ENCODE measurements at places on chromosomes 3 and 15.

GRCh38 chr15:99085413-99086326 lies 19.2 kb upstream of the SYNM start:
- DNase-seq: no peak

DNA sequence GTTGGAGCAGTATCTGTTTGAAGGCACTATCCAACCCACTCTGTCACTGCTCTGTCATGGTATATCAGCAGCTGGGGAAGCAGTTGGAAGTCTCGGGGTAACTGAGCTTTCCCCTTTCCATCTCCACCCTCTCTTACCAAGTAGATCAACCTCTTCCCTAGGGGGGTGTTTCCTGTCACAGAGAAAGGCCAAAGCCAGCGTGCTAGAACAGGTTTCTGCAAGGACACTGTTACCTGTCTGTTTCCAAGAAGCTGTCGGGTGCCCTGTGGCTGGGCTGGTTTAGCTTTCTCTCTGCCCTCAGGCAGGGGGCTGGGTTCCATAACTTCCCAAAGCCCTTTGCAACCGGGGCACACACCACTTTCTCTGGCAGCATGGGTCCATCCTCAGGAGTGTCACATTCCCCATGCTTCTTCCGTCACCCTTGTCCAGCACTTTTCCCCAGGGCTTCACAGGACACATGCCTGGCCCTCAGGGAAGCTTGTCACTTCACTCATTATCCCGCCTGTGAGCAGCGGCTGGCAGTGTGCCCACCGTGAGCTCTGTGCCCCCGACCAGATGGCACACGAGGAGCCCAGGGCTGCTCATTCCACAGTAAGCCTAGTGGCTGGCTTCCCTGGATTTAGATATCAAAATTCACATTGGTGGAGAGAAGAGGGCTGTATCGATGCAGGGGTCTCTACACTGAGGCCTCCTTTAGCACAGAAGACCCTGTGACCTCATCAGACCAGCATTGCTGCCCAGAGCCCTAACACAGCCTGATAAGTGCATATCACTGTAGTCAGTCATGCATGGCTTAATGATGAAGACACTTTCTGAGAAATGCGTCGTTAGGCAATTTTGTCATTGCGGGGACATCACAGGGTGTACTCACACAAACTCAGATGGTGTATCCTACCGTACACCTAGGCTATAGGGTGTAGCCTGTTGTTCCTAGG lies 205.8 kb downstream of the SLCO3A1 start:
- no peak for DNase-seq

GRCh38 chr3:176964661-176965060 lies 232.6 kb downstream of the TBL1XR1 start:
- DNase-seq: no peak

GRCh38 chr3:121627622-121628021 lies 33.1 kb downstream of the HCLS1 start:
- DNase-seq: no peak

- no peak for DNase-seq
These were observed 38.5 kb downstream of the KLF13 start for GRCh38 chr15:31365032-31365654.

GRCh38 chr3:66261355-66261754 lies 40.6 kb downstream of the SLC25A26 start:
- DNase-seq: no peak

DNA sequence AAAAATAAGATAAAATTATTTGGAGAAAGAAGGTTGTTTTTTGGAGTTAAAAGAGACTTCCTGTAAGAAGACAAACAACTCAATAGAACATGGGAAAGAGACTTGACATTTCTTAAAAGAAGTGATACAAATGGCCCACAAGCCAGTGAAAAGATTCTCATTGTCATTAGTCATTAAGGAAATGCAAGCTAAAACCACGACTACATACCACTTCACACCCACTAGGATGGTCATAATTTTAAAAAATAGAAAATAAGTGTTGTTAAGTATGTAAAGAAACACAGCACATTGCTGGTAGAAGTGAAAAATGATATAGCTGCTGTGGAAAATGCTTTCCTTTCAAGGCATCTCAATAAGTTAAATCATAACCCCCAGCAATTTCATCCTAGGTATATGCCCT lies 44.4 kb upstream of the GK5 start:
- DNase-seq: no peak

GRCh38 chr15:31278061-31278445 lies 48.6 kb upstream of the KLF13 start:
- no peak for DNase-seq

DNA sequence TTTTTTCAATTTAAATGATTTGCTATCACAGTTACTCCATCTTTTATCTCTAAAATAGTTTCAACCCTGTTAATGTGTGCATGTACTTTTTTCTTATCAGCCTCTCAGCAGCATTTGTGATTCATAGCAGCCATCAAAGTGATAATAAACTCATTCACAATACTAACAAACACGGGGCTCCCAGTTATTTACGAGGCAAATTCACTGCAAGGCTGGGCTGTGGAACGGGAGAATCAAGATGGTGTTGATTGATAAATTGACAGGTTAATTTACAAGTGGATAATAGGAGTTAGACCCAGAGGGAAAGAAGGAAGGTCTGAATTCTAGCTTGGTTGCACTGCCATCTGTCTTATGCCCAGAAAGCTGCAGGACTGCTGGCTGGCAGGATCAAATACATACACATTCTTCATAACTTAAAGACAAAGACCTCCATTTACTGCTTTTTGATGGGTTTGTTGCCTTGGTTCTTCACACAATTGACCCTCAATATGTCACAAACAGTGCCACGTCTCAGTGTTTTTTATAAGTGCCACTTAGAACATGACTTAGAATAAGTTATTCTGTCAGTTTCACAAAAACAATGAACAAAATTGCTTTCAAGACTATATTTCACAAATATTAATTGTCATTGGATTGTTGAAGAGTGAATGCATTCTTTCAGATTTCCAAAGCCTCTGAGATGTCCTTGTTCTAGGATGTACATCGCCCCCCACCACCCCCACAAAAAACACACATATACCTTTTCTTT lies 562.8 kb downstream of the NR2F2 start:
- no peak for DNase-seq

DNA sequence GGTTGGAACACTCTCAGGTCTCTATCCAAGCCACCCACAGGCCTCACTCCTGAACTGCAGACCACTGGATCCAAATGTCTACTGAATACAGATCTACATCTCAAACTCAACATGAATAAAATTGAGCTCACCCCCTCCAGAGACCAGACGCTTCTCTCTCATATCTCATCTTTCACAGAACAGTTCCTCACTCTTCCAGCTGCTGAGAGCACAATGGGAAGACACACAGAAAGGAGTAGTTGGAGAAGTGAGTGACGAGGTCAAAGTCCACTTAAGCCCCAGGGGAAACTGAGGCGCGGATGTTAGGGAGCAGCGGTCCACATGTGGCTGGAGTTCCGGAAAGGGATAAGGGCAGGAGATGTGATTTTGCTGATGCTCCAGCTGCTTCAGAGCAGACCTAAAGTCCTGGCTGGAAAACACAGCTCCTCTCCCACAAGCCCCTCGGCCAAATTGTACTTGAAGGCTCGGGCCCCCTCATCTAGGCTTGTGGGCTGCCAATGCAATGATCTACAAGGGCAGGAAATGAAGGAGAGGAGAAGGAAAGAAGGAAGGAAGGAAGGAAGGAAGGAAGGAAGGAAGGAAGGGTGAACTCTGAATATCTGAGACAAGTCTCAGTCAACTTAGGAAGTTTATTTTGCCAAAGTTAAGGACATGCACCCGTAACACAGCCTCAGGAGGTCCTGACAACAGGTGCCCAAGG lies 211.2 kb upstream of the TLE3 start:
- no peak for DNase-seq

DNA sequence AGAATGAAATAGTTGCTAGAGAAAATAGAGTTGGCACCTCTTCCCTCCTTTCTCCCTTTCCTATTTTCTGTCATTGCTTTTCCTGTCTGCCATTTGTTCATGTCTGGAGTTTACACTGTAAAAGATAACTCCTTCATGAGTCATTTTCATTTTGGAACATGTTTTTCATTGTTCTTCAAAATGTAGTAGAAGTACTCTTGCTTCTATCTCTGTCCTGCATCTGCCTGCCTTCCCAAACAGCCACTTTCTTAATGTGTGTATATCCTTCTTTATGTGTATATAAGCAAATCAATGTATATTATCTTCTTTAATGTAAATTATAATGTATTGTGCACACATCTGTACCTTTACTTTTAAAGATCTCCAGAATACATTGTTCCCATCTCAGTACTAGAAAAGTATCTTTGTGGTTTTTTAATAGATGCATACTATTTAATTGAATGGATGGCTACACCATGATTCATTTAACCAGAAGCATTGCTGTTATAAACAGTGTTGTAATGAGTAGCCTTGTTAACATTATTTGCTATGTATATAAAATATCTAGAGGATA lies 41.1 kb downstream of the TSC22D2 start:
- DNase-seq: no peak

- no peak for DNase-seq
These were observed 167.0 kb upstream of the UBE2E2 start for GRCh38 chr3:23035927-23036640.

- no peak for DNase-seq
These were observed 102.0 kb downstream of the TBC1D2B start for GRCh38 chr15:77975332-77976094.

GRCh38 chr15:37109872-37110572 lies 9.7 kb upstream of the MEIS2 start:
- DNase-seq: no peak

DNA sequence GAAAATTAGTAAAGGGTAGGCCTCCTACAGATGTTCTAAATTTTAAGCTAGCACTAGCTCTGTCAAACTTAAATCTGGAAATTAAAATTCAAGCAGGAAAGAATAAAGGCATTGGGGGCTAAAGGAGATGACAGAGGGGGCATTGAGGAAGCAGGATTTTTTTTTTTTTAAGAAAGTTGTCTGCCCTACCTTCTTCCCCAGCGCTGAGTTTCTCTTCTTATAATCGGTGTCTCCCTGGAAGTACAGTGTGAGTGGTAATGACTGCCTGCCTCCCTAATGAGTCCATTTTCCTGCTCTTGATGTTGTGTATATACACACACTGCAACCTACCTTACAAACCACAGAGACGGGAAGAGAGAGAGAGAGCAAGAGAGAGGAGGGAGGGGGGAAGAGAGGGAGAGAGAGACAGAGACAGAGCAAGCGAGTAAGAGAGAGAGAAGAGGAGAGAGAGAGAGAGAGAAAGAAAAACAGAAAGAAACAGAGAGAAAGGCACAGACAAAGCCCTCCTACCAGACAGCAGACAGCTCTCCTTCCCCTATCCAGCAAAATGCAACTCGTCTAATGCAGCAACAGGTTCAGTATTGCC lies 47.0 kb downstream of the ZBTB20 start:
- no peak for DNase-seq

DNA sequence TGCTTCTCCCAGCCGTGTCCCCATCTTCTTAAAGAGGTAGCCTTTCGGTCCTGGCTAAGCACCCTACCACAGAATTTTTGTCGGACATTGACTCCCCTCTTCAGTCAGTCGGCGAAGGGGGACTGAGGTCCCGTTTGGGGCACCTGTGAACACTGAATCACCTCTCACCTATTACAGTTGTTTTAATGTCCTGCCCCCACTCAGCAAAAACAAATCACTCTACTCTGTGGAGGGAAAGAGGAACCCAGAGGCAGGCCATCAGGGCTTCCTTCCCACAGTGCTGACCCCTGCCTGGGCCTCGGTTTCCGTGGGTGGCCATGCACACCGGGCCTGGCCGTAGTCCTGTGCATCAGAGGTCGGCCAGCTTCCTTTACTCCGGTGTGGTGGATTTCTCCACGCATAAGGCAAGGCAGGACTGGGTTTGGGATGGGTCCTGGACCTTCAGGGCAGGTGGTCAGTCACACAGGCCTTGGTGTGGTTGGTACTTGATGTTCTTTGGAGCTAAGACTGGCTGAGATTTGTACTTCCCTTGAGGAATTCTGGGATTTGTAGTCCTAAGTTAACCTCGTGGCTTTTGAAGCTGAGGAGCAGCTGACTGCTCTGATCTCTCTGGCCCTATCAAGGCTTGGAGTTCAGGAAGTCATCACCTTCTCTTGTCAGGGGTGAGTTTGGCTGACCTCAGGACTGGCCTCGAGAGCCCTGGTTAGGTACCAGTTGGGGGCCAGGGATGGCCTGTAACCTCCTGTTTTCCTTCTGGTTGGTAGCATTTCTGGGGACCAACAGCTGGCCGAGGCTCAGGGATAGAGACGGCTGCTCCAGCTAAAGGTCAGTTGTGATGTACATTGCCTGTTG lies 627 bp upstream of the FAM131A start:
- no peak for DNase-seq

- DNase-seq: no peak
These were observed 94.1 kb upstream of the FGF7 start for GRCh38 chr15:49328941-49329340.

DNA sequence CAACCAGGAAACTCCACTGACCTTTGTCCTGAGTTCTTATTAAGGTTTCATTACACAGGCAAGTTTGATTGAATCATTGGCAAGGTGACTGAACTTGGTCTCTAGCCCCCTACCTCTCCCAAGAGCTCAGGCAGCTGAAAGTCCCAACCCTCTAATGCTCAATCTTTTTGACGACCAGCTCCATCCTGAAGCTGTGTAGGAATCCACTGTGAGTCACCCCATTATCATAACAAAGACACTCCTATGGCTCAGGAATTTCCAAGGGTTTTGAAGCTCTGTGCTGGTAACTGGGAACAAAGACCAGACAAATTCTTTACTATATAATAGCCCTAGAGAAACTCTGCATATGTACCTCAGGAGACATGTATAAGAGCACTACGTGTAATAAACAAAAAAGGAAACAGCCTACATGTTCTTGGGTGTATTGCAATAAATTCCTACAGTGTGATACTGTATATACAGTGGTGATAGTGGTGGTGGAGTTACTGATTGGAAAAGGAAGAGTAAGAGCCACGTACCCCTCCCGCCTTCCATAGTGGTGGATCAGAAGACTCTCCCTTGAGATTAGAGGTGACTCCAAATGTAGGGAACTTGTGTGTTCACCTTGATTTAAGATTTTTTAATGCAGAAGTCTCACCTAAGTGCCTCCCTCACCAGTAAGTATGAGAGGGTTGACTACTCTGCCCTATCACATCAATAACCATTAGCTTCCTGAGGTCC lies 116.6 kb downstream of the ST8SIA2 start:
- no peak for DNase-seq

- DNase-seq: no peak
These were observed 60.0 kb upstream of the IL12A start for GRCh38 chr3:159928666-159929065.

DNA sequence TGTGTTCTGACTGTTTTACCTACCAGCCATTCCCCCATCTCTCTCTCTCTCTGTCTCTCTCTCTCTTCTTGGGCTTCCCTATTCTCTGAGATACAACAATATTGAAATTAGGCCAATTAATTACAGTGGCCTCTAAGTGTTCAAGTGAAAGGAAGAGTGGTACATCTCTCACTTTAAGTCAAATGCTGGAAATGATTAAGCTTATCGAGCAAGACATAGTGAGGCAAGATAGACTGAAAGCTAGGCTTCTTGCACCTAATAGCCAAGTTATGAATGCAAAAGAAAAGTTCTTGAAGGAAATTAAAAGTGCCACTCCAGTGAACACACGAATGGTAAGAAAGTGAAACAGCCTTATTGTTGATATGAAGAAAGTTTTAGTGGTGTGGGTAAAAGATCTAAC lies 21.3 kb downstream of the SNRK start:
- DNase-seq: no peak

All from stimulated activated CD8-positive, alpha-beta memory T cell treated with anti-CD3 and anti-CD28 coated beads, Interleukin-15, amount 100 ng/mL, for 1 hour (primary cell).